Thymus (tissue), 14 donors: ENCODE measurements at places on chromosomes 5 and 9.
A peak's percentile ranks its signal among the peaks of the same experiment; 100 is the strongest.

DNA sequence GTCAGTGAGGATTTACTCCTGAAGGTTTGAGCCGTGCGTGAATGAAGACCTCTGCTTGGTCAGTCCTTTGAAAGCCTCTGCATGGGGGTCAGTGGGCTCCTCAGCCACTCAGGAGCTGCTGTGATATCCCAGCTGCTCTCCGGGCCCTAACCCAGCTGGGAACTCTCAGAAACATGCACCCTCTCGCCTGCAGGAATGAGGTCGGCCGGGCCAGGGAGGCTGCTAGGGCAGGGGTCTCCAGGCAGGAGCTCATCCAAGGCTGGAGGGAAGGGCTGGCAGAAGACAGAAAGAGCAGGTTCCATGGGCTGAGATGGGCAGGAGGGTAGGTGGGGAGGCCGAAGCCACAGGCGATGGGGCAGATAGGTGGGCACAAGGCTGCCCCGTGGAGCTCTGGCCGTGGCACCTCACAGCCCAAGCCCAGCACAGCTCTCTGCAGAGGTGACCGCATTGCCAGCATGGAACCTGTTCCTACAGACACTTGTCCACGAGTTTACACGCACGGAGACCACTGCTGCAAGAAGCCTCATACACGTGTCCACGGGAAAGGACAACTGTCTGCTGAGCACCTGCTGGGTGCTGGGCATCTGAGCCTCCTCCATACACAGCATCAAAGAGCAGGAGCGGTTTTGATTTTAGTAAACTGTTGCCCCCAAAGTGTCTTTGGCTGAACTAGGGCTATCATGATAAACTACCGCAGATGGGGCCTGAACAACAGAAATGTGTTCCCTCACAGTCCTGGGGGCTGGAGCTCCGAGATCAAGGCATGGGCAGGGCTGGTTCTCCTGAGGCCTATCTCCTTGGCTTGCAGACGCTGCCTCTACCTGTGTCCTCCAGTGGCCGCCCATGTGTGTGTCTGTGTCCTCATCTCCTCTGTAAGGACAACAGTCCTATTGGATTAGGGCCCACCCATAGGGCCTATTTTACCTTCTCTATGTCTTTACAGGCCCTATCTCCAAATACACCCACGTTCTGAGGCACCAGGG lies 85.2 kb upstream of the ADAMTS2 start:
- no peak for DNase-seq

DNA sequence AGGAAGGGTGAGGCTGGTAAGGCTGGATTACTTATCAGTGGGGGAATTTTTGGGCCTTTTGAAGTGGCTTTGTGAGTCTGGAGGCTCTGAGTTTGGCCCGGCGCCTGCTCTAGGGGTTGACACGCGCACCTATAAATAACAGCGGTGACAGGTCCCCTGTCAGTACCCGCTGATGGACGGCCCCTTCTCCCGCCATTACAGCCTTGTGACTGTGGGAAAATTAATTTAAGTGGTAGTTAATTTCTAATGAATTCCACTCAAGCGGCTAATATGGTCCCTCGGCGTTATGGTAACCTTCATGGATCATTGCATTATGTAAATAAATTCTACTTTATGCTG lies 16.5 kb downstream of the MRPL36 start:
- DNase-seq: no peak

DNA sequence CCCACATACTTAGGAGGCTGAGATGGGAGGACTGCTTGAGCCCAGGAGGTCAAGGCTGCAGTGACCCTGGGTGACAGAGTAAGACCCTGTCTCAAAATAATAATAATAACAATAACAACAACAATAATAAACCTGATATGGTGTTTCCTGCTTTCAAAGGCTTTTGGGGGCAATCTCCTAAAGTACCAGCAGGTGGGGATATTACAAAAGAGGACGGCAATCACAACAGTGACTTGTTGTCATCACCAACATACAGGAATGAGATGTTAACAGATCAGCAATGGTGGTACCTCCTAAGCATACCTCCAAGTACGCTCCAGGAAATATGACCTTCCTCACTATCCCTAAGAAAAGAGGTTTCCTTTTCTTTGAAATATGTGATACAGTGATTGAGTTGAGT lies 91.1 kb upstream of the RNF180 start:
- no peak for DNase-seq

DNA sequence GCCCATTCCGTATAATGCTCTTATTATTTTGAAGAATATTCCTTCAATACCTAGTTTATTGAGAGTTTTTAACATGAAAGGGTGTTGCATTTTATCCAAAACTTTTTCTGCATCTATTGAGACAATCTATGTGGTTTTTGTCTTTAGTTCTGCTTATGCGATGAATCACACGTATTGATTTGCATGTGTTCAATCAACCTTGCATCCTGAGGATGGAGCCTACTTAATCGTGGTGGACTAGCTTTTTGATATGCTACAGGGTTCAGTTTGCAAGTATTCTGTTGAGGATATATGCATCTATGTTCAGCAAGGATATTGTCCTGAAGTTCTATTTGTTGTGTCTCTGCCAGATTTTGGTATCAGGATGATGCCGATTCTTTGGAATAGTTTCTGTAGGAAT lies 1070.3 kb upstream of the CDH18 start:
- no peak for DNase-seq

GRCh38 chr5:162163663-162164062 lies 96.1 kb downstream of the GABRG2 start:
- DNase-seq: no peak

- DNase-seq: no peak
Measured at GRCh38 chr9:120252248-120252647, 327.7 kb downstream of the CDK5RAP2 start.

DNA sequence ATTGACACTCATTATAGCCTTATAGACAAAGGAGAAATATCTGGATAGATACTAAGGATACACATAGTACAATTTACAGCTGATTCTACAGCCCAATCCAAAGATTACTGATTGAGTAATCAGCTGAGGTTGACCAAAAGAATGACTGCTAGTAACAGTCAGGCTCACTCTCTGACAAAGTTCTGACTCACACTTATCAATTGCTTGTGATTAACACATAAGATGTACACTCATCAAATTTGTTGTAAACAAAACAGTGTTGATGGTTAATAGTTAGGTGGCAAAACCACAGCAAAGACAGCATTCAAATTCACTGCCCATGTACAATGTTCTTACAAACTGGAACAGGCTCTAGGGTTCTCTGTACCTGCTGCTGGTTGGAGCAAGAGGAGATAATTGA lies 422.7 kb downstream of the TLE1 start:
- DNase-seq: no peak

- no peak for DNase-seq
Measured at GRCh38 chr5:76294573-76294972, 108.5 kb upstream of the IQGAP2 start.

DNA sequence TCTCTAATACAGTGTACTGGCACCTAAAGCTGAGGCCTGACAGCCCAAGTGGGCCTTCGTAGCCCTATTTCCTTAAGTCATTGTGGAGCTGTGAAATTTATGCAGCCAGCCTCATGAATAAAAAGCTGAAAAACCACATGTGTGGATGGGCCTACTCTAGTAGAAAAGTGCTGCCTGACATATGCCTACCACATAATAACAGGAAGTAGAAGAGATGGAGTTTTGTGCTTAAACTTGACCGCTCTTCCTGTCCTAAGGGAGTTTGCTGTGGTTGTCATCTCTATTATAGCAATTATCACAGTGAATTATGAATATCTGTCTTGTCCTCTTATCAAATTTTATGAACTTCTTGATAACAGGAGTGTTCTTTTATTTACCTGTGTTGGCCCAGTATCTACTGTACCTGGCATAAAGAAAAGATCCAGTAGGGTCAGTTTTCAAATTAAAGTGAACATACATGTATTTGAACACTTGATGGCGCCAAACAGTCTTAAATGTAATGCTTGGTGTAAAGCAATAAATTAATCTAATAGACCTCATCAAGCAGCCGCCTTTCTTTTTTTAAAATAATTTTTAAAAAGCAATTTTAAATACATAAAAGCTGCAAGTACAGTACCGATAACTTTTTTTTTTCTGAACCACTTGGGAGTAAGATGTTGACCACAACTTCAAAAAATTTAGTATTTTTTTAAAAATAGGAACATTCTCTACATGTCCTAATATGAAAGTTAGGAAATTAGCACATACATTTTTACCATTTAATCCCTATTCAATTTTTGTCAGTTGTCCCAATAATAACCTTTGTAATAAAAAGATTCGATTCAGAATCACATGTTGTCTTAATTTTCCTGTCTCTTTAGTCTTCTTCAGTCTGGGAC lies 51.0 kb downstream of the FKTN start:
- peak; percentile 4 for DNase-seq

- DNase-seq: no peak
Measured at GRCh38 chr9:2494562-2494961, 127.0 kb upstream of the VLDLR start.
